ENCODE measurements at places on chromosomes 6 and 20. TPM values are rescaled to one million over a fixed set of nuclear protein-coding genes. Genes with fewer than 3 reads are reported as not detected.

E2F1 gene
- 1.8 TPM for total RNA-seq

SLC35D3 gene
- total RNA-seq = not detected

TP53INP2 gene
- 5.0 TPM for total RNA-seq

SCUBE3 gene
- total RNA-seq = 4.2 TPM

MCM9 gene
- 13.4 TPM for total RNA-seq

EYS gene
- 0.05 TPM for total RNA-seq

RNF217 gene
- 23.8 TPM for total RNA-seq

SIGLEC1 gene
- not detected for total RNA-seq

ADGRB3 gene
- total RNA-seq = not detected

LGSN gene
- total RNA-seq = not detected

ENPP4 gene
- total RNA-seq = 0.74 TPM

TMEM74B gene
- total RNA-seq = not detected

PEX7 gene
- total RNA-seq = 18.1 TPM

DDO gene
- total RNA-seq = 0.23 TPM

SFTA2 gene
- not detected for total RNA-seq

GHRH gene
- not detected for total RNA-seq

CCN5 gene
- 0.30 TPM for total RNA-seq

BHLHE23 gene
- total RNA-seq = not detected

ENPP3 gene
- not detected for total RNA-seq

ABRACL gene
- 28.8 TPM for total RNA-seq

HLA-DQA2 gene
- total RNA-seq = not detected

Measured in smooth muscle cell of the umbilical artery (primary cell).